Aorta (tissue), 5 donors: ENCODE measurements at places on chromosomes 3 and 15.

- H3K27ac ChIP-seq, result peak overlapping the region; percentile 47
- H3K27me3 ChIP-seq, result no peaks in the 10 kb centered on the region
- no peak for DNase-seq
- no peak overlapping the region for H3K4me3 ChIP-seq
- H3K4me1 ChIP-seq, result peaks cover 1% of the 10 kb centered on the region
These were observed 14.7 kb downstream of the CHD2 start for GRCh38 chr15:92914768-92915221.

GRCh38 chr3:57274845-57275244 lies 17.6 kb downstream of the ASB14 start:
- H3K27ac ChIP-seq, result no peak overlapping the region
- no peaks in the 10 kb centered on the region for H3K4me1 ChIP-seq
- H3K4me3 ChIP-seq, result no peak overlapping the region
- no peaks in the 10 kb centered on the region for H3K36me3 ChIP-seq
- DNase-seq, result no peak
- H3K27me3 ChIP-seq, result no peaks in the 10 kb centered on the region

DNA sequence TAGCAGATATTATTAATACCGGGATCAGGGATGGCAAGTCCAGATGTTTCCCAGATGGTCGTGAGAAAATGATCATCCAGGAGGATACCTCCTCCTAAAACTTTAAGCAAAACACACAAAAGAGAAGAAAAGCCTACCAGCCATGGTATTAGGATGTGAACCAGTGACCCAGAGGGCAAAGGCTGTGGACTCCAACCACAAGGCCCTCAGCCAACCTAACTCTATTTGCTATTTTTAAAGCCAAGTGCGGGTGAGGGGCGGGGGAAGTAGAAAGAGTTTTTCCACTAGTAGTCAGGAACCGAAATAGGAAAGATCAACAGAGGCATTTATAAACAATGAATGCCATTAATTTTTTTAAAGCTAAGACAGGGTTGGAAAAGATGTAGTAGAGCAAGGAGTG lies 77.4 kb downstream of the STAC start:
- H3K4me1 ChIP-seq, result no peaks in the 10 kb centered on the region
- DNase-seq, result peak; percentile 52
- H3K36me3 ChIP-seq, result no peaks in the 10 kb centered on the region
- H3K27ac ChIP-seq, result no peak overlapping the region
- H3K4me3 ChIP-seq, result no peak overlapping the region

GRCh38 chr15:58541410-58542087 lies 109.8 kb downstream of the LIPC start:
- no peak for DNase-seq
- no peaks in the 10 kb centered on the region for H3K4me1 ChIP-seq
- no peak overlapping the region for H3K27ac ChIP-seq
- no peaks in the 10 kb centered on the region for H3K36me3 ChIP-seq
- H3K27me3 ChIP-seq, result no peaks in the 10 kb centered on the region
- no peak overlapping the region for H3K4me3 ChIP-seq

DNA sequence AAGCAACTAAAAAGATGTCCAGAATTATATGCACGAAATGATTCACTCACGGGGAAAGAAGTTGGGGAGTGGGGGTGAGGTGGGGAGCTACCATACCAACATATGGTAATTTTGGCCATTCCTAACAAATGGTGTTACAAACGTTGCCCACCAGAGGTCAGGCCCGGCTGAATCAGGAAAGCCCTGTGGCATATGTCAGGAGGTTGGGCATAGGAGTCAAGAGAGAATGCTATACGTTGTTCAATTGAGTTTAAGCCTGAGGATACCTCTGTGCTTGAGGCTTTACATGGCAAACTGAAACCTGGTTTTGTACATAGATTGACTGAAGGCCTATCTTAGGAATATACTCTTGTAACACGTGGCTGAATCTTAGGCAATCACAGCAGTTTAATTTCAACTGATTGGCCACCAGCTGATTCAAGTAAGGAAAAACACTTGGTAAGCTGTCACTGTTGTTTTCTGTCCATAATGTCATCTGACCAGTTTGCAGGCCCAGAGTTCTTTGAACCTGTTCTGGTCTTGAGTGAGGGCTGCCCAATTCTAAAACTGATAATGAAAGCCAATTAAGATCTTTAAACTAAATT lies 23.4 kb upstream of the SLC2A2 start:
- H3K27ac ChIP-seq, result no peak overlapping the region
- H3K4me3 ChIP-seq, result no peak overlapping the region
- peak; percentile 54 for DNase-seq
- H3K27me3 ChIP-seq, result no peaks in the 10 kb centered on the region
- H3K36me3 ChIP-seq, result no peaks in the 10 kb centered on the region
- H3K4me1 ChIP-seq, result no peaks in the 10 kb centered on the region

DNA sequence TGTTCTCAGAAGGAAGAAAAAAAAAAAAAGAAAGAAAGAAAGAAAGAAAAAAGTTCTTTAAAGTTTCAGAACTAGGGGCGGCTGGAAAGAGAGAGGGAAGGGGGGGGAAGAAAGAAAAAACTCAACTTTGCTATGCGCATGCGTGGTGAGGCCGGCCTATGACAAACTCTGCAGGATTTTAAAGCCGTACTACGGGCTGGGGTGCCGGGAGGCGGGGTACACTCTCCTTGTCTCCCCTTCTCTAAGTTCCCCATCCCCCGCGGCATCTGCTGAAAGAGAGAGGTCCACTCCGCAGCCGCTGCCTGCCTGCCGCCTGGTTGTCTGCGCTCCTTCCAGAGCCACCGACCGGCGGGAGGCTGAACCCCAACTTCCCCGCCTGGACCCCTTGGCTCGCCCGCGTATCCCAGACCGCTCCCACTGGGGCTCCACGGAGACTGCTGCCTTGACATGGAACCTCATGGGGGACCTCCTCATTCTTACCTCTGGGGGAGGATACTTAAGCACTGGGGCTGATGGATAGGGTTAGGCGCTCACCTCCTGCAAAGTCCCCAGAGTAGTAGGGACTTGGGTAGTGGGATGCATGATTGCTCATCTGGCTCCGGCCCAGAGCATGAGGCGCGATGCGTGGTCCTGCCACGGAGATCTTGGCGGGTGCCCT lies 1.4 kb upstream of the WNT5A start:
- H3K27me3 ChIP-seq, result no peaks in the 10 kb centered on the region
- no peak for DNase-seq
- H3K27ac ChIP-seq, result no peak overlapping the region
- no peaks in the 10 kb centered on the region for H3K4me1 ChIP-seq

DNA sequence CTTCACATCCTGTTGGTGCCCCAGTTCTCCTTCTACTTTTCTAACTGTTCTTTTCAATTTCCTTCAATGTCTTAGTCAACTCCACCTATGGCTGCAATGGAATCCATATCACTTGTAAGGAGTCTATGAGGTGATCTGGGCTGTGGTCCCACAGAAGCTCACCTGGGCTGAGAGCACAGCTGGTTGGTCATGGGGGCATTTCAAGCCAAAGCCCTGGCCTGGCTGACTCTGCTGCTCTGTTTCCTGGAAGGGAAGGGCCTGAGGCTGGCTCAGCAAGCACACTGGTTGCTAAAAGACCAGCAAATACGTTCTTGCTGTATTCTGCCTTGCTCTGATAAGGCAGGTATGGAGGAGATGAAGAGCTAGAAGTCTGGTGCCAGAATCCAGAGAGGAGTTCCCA lies 29.0 kb downstream of the AMOTL2 start:
- H3K27me3 ChIP-seq, result no peaks in the 10 kb centered on the region
- H3K4me1 ChIP-seq, result no peaks in the 10 kb centered on the region
- H3K4me3 ChIP-seq, result no peak overlapping the region
- peak; percentile 21 for DNase-seq
- H3K27ac ChIP-seq, result no peak overlapping the region

DNA sequence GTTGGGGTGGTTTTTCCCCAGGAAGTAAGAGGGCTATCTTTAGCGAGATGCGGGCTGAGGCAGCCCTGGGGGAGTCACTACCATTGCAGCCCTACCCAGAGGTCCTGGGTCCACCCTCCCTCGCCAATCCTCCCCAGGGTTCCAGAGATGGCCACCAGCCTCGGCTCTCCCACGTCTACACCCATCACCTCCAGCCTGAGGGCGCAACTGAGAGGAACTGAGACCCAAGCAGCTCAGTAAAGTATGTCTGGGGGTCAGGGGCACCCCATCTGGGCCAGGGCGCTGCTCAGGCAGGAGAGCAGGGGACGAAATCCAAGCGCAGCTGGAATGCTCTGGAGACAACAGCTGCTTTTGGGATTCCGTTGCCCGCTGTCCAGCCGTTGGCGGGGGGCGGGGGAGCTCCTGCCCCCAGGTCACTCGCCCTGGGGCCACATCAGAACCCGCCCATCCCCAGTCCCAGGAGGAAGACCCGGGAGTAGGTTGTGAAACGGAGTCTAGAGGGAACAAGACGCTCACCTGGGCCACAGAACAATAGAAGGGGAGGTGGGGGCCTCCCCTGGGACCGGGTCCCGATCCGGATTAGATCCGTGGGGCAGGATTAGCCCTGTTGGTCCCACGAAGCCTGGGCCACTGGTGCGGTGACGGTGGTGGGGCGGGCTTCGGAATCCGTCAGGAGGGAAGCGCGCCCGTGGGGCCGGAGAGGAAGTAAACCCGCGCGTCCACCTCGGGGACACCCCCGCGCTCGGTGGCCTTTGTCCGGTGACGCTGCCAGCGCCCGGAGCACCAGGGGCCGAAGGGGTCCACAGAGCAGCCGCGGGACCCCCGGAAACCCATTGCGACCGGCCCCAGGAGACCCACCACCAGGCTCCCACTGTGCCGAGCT lies 1.4 kb upstream of the NDUFAF3 start:
- peak; percentile 88 for DNase-seq
- H3K27ac ChIP-seq, result peak overlapping the region; percentile 38
- peak overlapping the region; percentile 48 for H3K4me3 ChIP-seq
- H3K36me3 ChIP-seq, result no peaks in the 10 kb centered on the region

GRCh38 chr15:79117442-79118204 lies 27.0 kb upstream of the RASGRF1 start:
- no peak overlapping the region for H3K27ac ChIP-seq
- DNase-seq, result no peak
- no peaks in the 10 kb centered on the region for H3K27me3 ChIP-seq
- no peak overlapping the region for H3K4me3 ChIP-seq
- no peaks in the 10 kb centered on the region for H3K36me3 ChIP-seq

GRCh38 chr3:10196389-10197052 lies 31.8 kb downstream of the IRAK2 start:
- no peaks in the 10 kb centered on the region for H3K27me3 ChIP-seq
- no peak overlapping the region for H3K27ac ChIP-seq
- no peak overlapping the region for H3K4me3 ChIP-seq
- no peaks in the 10 kb centered on the region for H3K36me3 ChIP-seq
- no peak for DNase-seq

GRCh38 chr3:36941162-36941561 lies 3.7 kb downstream of the TRANK1 start:
- no peaks in the 10 kb centered on the region for H3K27me3 ChIP-seq
- no peaks in the 10 kb centered on the region for H3K36me3 ChIP-seq
- no peak overlapping the region for H3K27ac ChIP-seq
- DNase-seq, result no peak
